ENCODE measurements at places on chromosomes 6 and 20.

- no peak for DNase-seq
These were observed 37.7 kb upstream of the CENPW start for GRCh38 chr6:126302191-126302590.

- no peak for DNase-seq
These were observed 177.0 kb downstream of the ARID1B start for GRCh38 chr6:156954191-156954590.

DNA sequence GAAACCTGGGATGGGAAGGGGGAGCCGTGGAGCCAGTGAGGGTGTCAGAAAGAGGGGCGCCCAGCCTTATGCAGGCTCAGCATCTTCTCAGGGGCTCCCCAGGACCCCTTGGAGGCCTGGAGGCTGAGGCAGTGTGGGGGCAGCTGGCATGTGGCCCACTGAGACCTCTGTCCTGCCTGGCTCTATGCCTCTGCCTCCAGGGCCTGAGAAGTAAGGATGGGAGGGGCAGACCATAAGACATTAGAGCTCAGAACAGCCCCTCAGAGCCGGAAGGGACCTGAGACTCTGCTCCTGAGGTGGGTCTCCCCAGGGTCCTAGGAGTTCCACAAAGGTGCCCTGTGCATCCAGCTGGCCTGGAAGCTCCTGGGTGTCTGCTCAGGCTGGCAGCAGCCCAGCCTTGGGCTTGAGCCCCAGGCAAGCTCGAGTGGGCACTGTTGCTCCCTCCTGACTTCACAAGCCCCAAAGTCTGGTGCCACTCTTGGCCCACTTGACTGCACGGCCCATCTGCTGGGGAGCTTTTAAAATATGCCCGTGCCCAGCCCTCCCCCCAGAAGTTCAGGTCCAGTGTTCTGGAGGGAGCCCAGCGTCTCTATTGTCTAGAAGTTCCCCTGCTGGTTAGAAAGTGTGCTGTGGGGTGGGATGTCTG lies 126.8 kb downstream of the GRM4 start:
- DNase-seq: no peak

- DNase-seq: no peak
These were observed 16.1 kb upstream of the RAB22A start for GRCh38 chr20:58293453-58293852.

DNA sequence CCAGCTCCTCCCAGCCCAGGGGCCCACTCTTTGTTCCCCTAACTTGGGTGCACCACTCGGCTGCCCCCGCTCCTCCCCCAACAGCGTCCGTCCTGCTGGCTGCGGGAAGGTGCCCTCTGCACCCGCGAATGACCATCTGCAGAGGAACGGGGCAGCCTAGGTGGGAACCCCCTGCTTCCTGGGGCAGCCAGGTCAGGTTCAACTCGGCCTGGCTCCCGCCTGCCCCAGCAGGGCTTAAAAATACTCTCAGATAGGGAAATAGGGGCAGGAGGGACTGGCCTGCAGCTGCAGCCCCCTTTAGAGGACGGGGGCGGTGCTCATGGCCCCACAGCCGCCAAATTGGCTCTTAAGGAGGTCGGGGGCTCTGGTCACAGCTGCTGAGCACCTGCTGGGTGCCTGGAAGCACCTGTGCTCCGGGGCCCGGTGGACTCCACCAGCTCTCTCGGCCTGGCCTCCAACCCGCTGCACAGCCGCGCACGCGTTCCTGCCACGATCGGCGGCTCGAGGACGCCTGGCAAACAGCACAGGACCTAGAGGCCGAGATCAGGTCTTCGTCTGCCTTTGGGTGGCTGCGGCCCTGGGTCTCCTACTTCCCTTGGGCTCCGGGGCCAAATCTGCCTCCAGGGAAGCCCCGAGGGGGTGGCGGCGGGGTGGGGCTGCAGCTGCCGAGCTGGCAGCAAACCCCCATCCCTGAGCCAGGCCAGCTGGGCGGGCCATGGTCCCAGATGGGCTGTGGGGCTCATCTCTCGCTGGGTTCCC lies 700 bp upstream of the LAMA5 start:
- no peak for DNase-seq

- no peak for DNase-seq
These were observed 54.6 kb downstream of the HMGCLL1 start for GRCh38 chr6:55524441-55524840.

DNA sequence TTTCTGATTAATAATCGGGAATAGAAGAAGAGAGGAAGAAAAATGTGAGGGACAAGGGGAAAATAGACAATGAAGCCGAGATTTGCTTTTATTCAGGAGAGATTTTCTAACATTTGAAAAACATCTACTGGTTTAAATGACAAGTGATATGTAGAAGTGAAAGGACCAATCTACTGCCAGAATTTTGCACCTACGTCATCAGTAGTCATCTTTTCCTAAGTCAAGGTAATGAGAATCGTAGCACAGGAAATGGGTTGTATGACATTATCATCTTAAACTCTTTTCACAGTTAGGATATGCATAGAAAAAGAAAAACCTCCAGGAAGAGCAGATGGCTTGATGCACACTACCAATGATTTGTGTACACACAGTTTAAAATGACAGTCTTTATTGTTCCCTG lies 45.3 kb upstream of the RAB32 start:
- DNase-seq: no peak

DNA sequence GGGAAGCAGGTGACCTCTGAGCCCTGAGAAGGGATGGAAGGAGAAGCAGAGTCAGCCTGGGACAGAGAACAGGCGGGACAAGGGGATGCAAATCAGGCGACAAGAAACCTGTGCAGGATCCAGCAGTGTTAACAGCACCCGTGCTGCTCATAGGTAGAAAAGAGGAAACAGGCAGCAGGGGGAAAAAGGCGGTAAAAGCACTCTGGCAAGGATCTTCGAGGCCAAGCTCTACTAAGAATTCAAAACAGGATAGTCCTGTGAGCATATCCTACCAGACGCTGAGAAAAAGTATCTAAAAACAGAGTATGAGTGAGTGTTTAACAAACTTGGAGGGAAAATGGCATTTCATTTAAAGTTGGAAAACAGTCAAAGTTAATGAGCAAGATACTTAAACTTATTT lies 16.7 kb downstream of the C6orf118 start:
- no peak for DNase-seq

- no peak for DNase-seq
These were observed 18.9 kb upstream of the SRSF6 start for GRCh38 chr20:43438578-43439316.

DNA sequence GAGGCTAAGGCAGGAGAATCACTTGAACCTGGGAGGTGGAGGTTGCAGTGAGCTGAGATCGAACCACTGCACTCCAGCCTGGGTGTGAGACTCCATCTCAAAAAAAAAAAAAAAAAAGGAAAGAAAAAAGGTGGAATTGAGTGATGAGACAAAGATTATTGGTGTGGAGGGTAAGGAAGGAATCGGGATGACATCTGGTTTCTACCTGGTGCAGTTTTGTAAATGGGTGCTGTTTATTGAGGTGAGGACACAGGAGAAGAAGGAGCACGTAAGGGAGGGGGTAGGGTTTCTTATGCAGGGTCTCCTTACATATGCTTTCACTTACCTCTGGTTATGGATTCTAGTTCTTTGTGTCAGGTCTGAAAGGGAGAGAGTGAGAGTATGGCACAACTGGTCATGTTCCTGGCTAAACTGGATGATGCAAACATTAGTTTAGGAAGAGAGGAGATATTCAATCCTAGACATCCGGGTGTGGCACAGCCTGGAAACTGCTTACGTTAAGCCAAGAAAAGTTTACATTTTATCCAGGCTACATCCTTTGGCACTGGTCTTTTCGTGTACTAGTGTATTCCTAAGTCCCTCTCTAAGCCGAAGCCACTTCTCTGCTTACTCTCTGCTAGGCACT lies 5.4 kb downstream of the RALY start:
- no peak for DNase-seq

DNA sequence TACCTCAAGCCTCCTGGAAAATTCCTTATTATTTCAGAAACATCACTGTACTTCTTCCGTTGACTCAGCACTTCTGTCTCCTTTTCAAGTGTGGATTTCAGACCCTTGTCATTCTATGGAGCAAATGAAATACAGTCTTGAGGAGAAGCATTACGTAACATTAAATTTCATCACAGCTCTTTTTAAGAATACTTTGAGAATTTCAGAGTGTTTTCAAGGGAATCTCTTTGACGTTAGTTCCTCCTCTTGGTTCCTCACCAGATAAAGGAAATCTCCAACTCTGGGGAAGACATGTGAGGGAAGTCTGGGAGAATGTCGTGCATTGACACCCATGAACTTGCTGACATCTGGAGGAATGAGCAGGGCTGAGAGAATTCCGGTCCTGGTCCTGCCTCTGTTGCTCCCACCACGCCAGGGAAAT lies 32.3 kb downstream of the UST start:
- DNase-seq: no peak

GRCh38 chr6:25058941-25059340 lies 123.2 kb upstream of the RIPOR2 start:
- DNase-seq: no peak

- DNase-seq: peak; percentile 83
These were observed 1.2 kb upstream of the C6orf62 start for GRCh38 chr6:24720131-24720603.

DNA sequence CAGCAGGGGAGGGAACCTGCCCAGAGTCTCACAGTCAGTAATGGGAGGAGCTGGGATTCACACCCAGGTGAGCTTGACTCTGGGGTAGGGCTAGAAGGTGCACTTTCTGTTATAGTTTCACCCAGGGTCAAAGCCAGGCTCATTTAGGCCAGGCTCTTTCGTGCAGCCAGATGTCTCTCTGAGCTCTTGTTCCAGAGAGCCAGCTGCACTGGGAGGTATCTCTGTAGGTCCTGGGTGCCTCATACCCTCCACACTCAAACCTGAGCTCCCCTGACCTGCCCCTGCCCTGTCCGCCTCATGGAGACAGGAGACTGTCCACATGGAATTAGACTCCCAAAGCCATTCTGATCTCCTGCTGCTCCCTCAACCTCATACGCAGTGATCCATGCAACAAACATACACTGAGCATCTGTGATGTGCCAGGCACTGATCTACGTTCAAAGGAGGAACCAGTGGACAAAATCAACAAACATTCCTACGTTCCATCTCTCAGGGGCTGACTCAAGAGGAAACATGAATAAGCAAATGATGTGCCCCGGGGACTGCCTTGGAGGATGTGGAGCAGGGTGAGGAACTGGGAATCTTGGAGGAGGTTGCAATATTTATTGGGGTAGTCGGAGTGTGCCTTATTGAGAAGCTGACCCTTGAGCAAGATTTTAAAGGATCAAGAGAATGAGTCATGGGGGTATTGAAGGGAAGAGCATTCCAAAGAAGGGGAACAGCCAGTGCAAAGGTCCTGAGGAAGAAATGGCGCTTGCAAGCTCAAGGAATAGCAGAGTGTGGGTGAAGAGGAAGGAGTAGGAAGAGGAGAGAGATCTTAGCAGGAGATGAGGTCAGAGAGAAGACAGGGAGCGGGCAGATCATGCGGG lies 71.3 kb upstream of the TOX2 start:
- no peak for DNase-seq

DNA sequence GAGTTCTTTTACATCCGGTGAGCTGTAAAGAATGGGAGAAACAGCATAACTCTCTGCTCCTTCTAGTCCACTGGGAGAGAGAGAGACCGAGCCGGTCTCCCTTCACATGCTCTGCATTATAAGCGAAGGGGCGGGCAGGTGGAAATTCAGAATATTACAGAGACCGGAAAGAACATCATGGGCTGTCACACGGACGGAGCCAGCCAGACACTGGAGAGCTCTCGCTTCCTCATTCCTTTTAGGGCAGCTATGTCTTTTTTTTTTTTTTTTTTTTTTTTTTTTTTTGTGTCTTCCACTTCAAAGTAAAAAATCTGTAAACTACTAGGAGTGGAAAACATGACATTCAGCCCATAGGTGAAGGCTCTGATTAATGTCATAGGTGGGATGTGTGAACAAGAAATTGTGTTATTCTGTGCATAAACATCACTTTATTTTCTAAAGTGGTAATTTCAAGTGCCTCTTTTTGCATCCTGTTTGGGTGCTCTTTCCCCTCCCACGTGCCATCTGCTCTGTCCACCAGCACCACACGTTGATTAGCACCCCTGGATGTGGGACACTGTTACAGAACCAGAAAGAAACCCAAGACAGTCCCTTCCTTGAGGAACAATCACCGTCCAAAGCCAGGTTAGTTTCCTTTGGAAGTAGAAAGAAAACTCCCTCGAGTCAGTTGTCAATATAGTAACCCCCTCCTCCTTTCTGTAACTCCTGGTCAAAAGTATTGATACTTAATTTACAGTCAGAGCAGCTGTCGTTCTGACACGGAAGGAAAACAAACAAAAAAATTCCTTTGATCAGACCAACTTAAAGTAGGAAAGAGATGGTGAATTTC lies at the start of gene TAGAP:
Gene TAGAP, minus strand, starts transcription at position 93 of the 829 bp plus-strand sequence. CDS start 845 bp downstream, outside the sequence.
- peak; percentile 84 for DNase-seq

GRCh38 chr6:20564777-20565176 lies 30.5 kb downstream of the CDKAL1 start:
- no peak for DNase-seq

- no peak for DNase-seq
These were observed at the start of gene ADAM33 for GRCh38 chr20:3681931-3682781. Gene ADAM33 (minus strand): TSS chr20:3682010. CDS start chr20:3682004, 6 bp downstream.

GRCh38 chr6:38722038-38722437 lies 6.9 kb downstream of the DNAH8 start:
- no peak for DNase-seq

- no peak for DNase-seq
These were observed 87.5 kb upstream of the TOP1 start for GRCh38 chr20:40941133-40941610.

GRCh38 chr6:65569505-65569904 lies 137.5 kb downstream of the EYS start:
- DNase-seq: no peak

- no peak for DNase-seq
These were observed 8.8 kb upstream of the THBD start for GRCh38 chr20:23058240-23058639.

- DNase-seq: no peak
These were observed 1.2 kb downstream of the PLAGL1 start for GRCh38 chr6:144006736-144007477.

- DNase-seq: no peak
These were observed 480.2 kb upstream of the SPTLC3 start for GRCh38 chr20:12528591-12529041.

DNA sequence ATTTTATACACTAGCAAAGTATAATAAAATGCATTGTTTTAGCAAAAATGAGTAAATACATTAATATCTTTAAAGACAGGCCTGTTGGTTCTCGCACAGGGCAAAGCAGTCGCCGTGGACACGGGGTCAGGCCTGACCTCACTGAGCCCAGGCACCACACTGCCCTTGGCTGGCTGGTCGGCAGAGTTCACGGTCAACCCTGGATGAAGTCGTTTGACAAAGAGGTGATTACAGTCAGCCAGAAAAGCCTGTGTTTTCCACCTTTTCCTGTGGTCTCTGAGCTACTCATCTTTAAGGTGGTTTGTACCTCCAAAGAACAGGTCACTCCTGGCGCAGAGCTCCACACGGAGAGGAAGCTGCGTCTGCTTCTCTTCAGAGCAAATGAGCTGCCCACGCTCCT lies 191.5 kb downstream of the DLL1 start:
- DNase-seq: no peak

- no peak for DNase-seq
These were observed 636.6 kb upstream of the MMS22L start for GRCh38 chr6:97919631-97920030.

DNA sequence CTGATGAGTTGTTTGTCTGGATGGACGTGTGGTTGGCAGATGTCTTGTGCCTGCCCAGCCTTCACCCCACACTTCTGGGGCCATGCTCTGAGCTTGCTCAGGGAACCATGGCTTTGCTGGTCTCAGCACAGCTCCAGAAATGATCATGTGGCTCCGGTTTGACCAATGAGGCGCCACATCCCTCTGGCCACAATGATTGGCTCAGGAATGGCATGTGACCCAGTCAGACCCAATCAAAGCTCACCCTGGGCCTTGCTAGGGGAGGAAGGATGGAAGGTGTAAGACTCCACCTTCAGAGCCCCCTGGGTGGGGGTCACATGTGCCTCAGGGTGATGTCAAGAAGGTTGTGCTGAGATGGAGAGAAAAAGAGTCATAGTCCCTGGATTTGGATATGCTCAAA lies 281.6 kb upstream of the SULF2 start:
- no peak for DNase-seq

Data from stimulated activated CD4-positive, alpha-beta T cell treated with anti-CD3 and anti-CD28 coated beads, Interleukin-2, amount 100 ng/mL, for 4 hours (primary cell).